ENCODE measurements at places on chromosomes 16 and 17.

DNA sequence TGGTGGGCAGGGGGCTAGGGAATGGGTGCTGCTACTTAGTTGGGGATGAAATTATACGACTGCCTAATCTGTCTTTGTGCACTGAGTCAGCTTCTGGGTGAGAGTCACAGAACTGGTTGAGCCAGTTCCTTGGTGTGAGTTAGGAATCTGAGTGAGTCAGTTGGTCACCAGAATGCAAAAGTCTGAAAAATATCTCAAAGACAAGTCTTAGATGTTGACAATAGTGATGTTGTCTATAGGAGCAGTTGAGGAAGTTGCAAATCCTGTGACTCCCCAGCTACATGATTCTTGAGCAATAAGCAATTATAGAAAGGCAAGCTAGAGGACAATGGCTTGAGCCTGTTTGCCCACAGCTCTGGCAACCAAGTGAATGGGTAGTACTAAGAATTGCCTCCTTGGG is 399.2 kb downstream of the CNTNAP4 start:
- DNase-seq: peak; percentile 98

GRCh38 chr17:43905985-43906852 is 1.1 kb downstream of the MPP2 start:
- DNase-seq: no peak

DNA sequence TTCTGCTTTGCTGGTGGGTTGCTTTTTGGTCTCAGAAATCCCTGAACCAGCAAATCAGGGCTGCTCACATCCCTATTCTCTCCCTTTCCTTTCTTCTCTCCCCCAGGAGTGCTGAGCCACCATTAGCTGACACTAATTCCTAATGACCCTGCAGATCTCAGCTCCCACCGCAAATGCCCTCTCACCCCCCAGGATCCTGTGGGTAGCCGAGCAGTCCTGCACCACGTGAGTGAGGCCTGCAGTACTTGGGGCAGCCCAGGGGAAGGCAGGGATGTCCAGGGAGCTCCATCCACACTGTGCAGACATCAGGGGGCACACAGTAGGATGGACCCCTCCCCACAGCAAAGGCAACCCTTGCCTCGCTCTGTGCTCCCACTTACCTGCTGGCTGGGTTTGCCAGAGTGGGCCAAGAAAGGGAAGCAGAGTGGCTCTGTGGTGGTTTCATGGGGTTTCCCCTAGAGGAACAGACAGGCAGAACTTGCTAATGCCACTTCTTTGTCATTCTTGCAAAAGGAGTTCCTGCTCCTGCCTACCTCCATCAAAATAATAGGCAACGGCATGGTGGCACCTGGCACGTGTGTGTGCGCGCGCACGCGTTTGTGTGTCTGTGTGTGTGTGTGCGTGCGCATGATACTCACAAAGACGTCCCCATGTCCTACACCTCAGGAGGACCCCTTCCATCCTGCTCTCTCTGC is 135.6 kb downstream of the GAS7 start:
- DNase-seq: no peak

- DNase-seq: no peak
Observed at GRCh38 chr16:69017036-69017783, 88.2 kb upstream of the HAS3 start.

GRCh38 chr17:79940459-79941087 is 95.1 kb downstream of the TBC1D16 start:
- no peak for DNase-seq

All from trophoblast cell (in vitro differentiated cells and primary cell).